ENCODE measurements at places on chromosomes 5 and 9.

DNA sequence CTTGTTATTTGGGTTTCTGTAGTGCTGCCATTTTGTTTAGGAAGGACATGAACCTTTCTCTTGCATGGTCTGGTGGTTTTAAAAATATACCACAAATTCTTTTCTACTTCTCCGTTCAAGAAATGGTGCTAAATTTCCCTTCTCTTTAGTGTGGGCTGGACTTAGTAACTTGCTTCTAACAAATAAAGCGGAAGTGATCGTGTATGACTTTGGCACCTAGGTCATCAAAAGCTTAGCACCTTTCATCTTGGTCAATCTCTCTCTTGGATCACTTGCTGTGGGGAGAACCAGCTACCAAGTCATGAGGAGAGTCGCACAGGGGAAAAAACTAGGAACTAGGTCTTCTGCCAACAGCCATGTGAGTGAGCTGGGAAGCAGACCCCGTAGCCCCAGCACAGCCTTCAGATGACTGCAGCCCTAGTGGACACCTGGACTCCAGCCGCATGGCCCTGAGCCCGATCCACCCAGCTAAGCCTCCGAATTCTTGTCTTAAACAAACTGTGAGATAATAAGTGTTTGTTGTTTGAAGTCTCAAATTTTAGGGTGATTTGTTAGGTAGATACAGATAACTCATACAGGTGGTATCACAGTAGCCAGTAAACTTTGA, 87.7 kb upstream of the CKMT2 start:
- no peak for DNase-seq

DNA sequence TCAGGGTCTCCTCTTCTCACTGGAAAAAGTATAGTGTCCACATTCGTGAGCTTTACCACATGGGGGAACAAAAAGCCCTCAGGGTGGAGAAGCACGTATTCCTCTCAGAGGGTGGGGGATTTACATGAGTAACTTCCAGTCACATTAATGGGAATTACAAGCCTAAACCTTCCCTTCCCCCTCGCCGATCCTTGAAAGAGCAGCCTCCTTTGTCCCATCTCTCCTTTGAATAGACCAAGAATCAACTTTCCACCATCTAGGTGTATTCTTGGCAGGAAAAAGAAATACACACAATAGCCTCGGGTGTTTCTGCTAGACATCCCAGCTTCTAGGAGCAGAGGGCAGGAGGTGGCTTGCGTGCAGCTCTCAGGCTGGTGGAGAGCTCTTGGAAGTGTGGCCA, 144.4 kb downstream of the ZNF462 start:
- no peak for DNase-seq

- no peak for DNase-seq
These were observed 142.3 kb upstream of the FSTL4 start for GRCh38 chr5:133754575-133755169.

GRCh38 chr9:1966725-1967366, 48.3 kb upstream of the SMARCA2 start:
- DNase-seq, result no peak

DNA sequence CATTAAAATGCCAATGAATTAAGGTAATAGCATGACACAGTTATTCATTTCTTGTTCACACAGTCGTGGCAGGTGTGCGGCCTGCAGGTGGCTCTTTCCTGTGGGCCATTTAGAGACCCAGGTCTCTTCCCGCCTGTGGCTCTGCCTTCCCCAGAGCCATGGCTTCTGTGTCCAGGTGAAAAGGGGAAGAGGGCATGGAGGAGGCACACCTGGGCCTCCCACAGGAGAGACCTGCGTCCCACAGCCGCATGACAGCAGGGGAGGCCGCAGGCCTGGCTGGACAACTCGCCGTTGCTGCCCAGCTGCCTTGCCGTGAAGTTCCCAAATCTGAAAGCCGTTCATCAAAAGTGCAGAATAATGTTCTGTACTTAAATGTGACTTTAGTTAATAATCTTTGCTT, 14.4 kb upstream of the PLEKHG4B start:
- no peak for DNase-seq

GRCh38 chr5:111511831-111512374, 432 bp downstream of the STARD4 start:
- DNase-seq, result no peak
